ENCODE measurements at places on chromosomes 3 and 15.
A peak's percentile ranks its signal among the peaks of the same experiment; 100 is the strongest.

- no peak for DNase-seq
Measured at GRCh38 chr3:186097317-186097662, 11.6 kb downstream of the ETV5 start.

DNA sequence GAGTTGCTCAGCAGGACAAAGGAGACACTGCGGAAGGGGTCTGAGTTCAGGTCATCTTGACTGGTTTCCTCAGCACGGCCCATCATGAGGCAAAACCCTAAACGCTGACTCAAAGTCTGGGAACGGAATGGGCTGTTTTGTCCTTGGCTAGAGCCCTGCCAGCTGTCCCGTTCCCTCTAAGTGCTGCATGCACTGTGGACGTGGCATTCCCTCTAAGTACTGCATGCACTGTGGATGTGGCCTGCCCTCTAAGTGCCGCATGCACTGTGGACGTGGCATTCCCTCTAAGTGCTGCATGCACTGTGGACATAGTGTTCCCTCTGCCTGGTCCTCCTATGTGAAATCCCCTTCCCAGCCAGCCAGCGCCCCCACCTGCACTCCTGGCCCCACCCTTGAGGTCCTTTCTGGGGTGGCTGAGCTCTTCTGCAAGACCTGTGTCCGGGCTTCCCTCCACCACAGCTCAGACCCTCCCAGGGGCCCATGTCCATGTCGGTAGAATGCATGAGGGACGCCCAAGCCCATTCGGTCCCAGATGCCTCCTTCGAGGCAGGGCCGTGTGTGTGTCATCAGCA lies 36.7 kb downstream of the TM2D3 start:
- no peak for DNase-seq

GRCh38 chr15:31300208-31300661 lies 26.4 kb upstream of the KLF13 start:
- DNase-seq: peak; percentile 66

DNA sequence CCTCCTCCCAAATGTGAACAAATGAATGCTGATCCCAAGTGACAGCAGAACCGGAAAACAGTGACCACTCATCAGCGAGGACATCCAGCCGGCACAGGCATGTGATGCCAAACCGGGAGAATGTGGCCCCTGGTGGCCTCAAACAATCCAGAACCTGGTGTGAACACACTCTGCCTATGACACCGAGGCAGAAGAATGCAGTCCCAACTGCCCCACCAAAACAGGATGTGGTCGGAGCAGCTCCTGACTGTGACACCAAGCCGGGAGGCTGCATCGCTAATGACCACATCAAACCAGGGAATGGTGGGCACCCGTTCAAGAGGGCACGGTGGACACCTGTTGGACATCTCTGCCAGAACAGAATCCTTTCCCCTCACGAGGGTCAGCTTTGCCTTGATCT lies 15.4 kb downstream of the SCN5A start:
- DNase-seq: no peak

GRCh38 chr3:95926904-95927501 lies 887.4 kb upstream of the EPHA6 start:
- no peak for DNase-seq

DNA sequence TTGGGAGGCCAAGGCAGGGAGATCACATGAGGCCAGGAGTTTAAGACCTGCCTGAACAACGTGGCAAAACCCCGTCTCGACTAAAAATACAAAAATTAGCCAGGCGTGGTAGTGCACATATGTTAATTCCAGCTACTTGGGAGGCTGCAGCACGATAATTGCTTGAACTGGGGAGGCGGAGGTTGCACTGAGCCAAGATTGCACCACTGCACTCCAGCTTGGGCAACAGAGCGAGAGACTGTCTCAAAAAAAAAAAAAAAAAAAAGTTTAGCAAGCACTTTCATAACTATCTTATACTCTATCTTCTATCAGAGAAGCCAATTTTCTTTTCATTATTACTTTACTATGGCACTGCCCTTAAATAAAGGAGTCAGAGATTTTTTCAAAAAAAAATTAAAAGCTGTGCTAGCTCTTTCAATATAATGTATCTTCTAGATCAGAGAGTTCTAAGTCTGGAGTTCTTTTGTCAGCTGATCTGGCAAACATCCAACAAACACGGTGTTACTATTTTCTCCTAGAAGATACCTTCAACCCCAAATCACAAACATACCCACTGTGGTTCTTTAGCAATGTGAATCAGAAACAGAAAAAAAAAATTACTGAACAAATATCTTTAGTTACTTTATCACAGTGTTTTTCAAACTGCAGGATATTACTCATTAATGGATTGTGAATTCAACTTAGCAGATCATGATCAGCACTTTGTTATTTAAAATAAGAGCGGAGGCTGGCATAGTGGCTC lies 3.0 kb downstream of the ZNF770 start:
- DNase-seq: no peak

GRCh38 chr3:196192524-196193051 lies 18.6 kb downstream of the ZDHHC19 start:
- peak; percentile 51 for DNase-seq

DNA sequence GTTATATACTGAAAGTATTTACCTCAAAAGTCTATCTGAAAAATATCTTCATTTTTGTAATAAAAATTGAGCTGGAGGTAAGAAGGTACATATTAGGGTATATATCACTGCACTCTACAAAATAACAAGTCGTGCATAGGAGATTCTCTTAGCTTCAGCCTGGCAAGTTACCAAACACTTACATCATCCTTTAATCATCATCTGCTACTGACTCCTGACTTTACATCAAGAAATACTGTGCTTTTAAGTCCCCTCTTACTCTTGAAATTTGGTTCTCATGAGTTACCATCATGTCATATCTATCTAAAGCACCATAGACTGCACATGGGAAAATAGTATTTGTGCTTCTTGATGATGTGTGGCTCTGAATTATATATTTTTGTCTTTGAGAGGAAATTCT lies 50.8 kb downstream of the LYSMD4 start:
- DNase-seq: no peak

DNA sequence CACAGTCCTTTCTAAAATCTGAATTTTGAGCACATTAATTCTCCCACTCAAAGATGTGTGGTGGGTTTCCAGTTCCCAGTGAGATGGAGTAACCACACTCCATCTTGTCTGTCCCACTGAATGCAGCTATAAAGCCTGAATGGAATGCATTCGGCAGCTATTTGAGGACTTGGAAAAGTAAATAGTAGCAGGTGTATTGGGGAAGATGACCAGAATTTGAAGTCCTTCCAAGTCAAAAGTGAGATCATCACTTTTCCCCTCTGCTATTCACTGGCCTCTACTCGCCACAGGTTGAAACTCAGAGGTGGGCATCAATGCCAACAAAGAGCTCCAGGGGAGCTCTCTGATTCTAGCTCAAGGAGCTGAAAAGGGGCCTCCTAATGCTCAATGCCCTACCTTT lies 8.1 kb upstream of the GNB5 start:
- DNase-seq: no peak

DNA sequence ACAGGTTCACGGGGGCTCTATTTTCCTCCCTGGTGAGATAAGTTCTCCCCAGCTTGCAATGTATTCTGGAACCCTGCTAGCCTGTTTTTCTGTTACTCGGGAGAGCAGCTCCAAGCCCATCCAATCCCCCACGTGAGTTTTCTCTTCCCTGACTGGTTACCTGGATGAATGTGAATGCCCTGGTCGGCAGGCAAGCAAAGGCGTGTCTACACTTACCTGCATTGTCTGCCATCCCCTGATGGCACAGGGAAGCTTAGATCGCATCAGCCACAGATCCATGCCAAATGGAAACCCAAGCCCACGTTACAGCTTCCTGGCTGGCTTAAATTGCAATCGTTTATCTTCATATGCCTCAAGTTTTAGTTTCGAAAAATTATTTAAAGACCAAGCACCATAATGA lies 149.9 kb downstream of the FOXP1 start:
- DNase-seq: no peak

GRCh38 chr3:155747946-155748290 lies 3.0 kb upstream of the PLCH1 start:
- DNase-seq: no peak

GRCh38 chr15:93035092-93035915 lies 53.7 kb downstream of the RGMA start:
- no peak for DNase-seq

DNA sequence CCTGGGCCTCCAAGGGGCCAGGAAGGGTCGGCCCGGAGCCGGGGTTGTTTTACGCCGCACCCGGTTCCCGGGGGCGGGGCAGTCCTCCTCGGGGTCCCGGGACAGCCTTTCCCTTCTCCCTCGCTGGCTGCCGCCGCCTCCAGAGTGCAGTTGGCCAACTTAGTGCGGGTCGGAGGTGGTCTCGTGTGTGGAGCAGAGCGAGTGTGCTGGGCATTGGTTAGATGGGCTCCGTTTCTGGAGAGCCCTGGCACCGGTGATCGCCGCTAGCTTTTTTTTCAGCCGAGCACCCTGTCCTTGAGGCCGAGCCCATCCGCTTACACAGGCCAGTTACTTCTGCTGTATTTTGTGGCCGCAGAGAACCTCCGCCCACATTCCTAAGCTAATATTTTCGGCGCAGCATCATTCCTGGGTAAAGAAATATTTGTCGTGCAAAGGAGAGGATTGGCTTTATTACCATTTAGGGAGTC lies 585 bp downstream of the KIF23 start:
- peak; percentile 67 for DNase-seq

GRCh38 chr3:31442755-31443154 lies 90.0 kb upstream of the STT3B start:
- DNase-seq: no peak

GRCh38 chr3:197882586-197882985 lies 67.4 kb upstream of the RPL35A start:
- no peak for DNase-seq

GRCh38 chr3:139460076-139460475 lies 16.2 kb downstream of the RBP2 start:
- no peak for DNase-seq

DNA sequence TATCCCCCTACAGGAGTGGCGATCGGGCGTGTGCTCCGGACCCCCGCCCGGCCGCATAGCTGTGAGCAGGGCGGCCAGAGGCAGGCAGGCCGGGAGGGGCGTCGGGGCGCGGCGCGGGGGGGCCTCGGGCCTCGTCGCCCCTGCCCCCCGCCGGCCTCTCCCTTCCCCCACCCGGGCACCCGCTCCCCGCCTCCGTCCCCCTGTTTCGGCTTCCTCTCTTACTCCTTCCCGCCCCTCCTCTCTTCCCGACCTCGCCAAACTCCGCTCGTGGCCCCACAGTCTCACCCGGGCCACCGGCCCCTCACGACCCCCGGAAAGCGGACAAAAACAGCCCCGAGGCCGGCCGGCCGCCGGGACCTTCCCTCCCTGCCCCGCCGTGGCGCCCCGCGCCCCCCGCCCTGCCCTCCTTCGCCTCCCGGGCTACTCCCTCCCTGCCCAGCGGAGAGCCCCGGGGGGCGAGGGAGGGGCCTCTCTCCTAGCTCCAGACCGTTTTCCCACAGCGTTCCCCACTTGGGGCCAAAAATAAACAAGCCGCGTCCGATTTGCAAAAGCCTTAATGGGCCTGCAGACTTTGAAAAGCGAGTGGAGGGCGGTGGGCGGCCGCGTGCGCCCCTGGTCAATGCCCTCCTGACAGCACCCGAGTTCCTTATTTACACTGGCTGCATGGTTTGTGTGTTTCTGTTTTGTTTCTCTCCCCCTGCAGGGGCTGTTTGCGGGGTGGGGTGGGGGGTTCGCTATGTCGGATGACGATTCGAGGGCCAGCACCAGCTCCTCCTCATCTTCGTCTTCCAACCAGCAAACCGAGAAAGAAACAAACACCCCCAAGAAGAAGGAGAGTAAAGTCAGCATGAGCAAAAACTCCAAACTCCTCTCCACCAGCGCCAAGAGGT lies 1.0 kb downstream of the UBE2E1 start:
- DNase-seq: peak; percentile 66

GRCh38 chr3:112011376-112011940 lies 12.7 kb downstream of the TAGLN3 start:
- no peak for DNase-seq

- peak; percentile 50 for DNase-seq
Measured at GRCh38 chr15:29677871-29678461, 144.3 kb downstream of the TJP1 start.

GRCh38 chr3:78086150-78086549 lies 1046.3 kb downstream of the ROBO2 start:
- DNase-seq: no peak

- DNase-seq: no peak
Measured at GRCh38 chr3:35724106-35724505, 84.8 kb downstream of the ARPP21 start.

DNA sequence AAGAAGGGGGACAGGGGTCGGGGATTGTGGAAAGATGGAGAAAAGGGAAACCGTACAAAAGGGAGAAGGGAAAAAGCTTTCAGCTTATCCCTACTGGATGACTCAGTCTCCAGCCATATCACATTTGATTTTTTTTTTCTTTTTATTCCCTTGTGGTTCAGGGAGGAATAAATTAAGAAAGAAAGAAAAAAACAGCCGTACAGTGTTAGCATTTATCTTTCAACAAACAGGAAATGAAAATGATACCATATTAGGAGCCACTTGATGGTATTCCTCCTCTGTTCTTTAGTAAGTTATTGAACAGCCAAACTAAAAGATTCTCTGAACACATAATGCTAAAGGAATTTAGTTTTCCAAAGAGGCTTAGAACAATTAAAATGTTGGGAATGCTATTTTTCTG lies 594.4 kb downstream of the FOXP1 start:
- no peak for DNase-seq

GRCh38 chr15:60715859-60716258 lies 236.9 kb upstream of the ICE2 start:
- no peak for DNase-seq

GRCh38 chr3:147472846-147473245 lies 63.7 kb downstream of the ZIC1 start:
- no peak for DNase-seq

DNA sequence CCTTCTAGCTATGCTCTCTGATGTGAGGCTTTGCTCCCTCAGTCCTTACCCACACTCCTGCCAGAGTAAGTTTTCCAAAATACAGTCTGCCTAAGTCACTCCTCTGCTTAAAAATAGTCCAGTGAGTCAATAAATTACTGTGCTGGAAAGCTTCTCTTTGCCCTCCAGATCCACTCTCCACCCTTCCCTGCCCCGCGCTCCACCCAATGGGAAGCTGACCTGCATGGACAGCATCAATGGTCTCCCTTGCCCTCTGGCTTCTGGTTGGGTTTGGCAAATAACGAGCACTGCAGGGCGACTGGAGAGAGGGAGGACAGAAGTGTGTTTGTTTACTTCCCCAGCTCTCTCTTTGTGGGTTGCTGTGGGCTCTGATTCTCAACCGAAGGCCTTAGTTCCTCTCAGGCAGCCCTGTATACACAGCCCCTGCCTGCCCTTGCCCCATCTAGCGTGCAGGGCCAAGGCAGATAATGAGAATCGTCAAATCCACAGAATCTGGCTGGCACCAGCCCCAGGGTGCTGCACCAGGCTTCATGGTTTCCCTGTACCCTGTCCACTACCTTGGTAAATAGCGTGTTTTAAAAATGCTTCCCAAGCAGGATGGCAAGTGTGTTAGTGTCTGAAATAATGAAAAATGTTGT lies 110.4 kb downstream of the ADAMTSL3 start:
- DNase-seq: peak; percentile 51

DNA sequence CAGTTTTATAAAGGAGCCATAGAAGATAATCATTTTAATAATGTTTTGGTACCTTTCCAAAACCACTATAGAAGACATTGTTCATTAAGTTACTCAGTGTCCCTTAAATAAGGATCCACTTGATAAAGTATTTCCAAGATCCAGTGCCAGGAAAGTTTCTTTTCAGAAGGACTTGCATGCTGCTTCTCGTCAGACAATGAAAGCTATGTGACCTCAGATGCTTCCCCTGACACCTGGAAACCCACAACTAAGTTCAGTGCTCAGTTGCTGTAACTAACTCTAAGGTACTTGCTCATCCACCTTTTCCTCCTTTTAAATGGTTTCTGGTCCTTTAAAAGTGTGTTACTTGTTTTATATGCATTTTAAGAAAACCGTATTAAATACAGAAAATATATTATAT lies 7.3 kb downstream of the SSR3 start:
- DNase-seq: no peak

Data from femur (tissue), 1 donor.